ENCODE measurements at places on chromosomes 2 and 18.

DNA sequence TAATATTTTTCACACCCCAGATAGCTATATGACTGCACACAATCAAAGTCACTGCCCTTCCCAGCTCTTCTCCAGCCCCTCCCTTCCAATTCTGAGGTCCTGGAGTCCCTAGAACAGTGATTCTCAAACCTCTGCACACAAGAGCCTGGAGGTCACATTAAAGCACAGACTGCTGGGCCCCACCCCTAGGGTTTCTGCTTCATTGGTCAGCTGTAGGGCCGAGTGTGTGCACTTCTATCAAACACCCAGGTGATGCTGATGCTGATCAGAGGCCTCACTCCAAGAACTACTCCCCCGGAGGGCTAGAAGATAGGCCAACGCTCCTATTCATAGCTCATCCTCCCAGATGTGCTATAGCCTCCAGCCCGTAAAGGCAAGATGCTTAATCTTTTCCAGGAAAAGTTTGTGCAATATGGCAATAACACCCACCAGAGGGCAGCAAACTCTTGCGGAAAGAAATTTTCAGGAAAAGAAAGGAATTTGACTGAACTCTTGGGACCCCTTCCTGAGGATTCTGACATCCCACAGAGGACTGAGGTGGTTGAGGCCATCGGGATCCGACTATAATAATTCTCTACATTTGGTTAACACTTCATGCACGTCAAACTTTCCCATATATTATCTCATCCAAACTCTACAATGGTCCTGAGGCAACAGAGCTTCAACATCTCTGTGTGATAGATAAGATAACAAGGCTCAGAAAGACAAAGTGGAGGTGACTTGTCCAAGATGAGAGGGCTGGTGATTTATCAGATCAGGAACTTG lies 194.2 kb upstream of the PKDCC start:
- DNase-seq: no peak

DNA sequence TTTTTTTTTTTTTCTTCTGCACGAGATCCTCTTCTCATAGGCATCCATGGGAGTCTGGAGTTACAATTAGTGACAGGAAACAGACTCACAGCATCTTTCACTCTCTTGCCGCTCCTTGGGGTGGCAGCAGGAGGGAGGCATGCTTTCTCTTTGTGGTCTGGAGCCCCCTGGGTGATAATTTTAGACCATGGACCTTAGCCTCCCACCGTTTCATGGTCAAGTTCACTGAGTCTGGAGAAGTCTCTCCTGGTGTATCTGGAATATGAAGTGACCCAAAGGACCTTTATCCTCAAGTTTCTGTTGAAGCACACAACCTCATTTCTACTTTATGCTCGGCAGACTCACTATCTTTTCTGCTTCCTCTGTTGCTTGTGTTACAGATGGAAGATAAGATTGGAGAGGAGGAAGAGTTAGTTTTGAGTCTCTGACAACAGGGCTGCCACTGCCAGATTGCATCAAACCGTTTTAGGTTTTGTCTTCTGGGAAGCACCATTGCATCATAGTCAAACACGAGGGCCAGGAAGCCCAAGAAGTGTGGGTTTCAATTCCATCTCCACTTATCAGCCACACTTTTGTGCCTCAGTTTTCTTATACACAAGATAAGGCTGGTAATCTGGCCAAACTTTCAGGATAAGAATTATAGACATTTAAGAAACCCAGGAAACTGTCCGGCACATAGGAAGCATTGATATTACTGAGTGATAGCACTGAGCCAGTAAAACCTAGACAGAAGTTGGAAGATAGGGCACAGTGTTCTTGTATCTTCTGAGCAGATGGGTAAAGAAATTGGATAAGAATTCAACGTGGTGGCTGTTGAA lies 62.3 kb downstream of the ADCYAP1 start:
- no peak for DNase-seq

DNA sequence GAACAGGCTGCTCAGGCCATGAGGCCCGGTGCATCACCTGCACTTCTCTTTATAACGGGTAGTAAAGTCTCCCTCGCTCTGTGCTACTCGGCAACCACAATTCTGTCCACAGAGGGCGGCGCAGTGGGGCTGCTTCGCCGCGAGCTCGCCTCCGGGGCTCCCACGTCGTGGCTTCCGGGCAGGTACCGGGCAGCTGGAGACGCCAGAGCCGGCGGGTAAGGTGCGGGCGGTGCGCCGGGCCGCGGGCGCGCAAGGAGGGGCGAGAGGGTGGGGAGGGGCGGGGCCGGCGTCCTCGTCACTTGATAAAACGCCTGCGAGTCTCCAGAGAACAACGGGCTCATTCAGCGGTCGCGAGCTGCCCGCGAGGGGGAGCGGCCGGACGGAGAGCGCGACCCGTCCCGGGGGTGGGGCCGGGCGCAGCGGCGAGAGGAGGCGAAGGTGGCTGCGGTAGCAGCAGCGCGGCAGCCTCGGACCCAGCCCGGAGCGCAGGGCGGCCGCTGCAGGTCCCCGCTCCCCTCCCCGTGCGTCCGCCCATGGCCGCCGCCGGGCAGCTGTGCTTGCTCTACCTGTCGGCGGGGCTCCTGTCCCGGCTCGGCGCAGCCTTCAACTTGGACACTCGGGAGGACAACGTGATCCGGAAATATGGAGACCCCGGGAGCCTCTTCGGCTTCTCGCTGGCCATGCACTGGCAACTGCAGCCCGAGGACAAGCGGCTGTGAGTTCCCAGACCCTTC lies at the start of gene ITGA6:
ITGA6 (plus strand) TSS at position 331 of the 734 bp plus-strand sequence.
- peak; percentile 68 for DNase-seq

- no peak for DNase-seq
Measured at GRCh38 chr18:32189790-32190189, at the start of gene MEP1B. MEP1B (plus strand) TSS chr18:32190039; CDS start chr18:32190071, 32 bp downstream.

- no peak for DNase-seq
Measured at GRCh38 chr2:204183608-204184007, 247.0 kb downstream of the ICOS start.

DNA sequence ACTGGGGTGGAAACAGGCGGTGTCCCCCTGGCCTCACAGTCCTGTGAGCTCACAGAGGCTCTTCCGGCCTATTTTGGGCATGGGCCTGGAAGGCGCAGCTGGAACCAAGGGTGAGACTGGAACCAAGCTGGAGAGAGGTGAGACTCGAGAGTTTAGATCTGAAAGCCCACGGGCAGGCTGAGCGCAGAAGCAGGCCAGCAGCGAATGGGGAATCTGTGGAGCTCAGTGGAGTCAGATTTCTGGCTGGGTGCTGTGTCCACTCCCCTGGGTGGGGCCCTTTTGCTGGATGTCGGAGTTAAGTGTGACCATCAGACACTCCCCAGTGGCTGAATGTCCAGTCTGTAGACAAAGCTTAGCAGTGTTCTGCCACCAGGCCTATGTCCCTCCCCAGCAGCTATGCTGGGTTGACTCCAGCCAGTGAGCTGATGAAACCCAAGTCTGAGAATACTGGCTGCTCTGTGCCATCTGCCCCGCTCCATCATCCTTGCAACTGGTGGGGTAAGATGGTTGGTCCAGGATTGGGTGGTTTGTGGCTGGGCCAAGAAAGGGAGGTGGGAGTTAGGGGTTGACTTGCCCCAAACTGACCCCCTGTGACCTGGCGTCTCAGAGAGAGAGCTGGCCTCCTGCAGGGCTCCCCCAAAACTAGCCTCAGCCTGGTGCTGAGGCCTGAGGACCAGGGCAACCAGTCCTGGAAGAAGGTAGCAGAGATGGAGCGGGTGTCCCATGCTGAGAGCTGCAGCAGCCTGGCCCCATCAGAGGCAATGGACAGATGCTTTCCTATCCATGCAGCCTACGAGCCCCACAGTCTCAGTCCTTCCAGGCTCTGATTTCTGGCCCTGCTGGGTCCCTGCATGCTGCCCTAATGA lies 34.4 kb downstream of the CYP26B1 start:
- DNase-seq: no peak

DNA sequence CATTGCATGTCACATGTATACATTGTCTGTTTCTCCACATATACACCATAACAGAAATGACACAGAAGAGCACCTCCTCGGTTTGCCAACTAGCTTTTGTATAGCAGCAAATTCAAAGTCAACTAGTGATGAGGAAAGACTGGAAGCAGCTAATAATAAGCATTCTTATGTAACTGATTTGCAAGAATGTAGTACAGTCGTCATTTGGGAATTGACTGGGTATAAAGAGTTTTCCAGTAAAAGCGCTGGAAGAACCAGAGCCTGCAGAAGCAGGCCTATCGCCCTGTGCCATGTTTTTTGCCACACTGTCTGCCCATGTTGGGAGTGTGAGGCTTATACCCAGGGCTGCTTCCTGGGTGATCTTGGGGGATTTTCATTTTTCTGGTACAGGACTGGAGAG lies 310.6 kb downstream of the GBX2 start:
- DNase-seq: no peak

DNA sequence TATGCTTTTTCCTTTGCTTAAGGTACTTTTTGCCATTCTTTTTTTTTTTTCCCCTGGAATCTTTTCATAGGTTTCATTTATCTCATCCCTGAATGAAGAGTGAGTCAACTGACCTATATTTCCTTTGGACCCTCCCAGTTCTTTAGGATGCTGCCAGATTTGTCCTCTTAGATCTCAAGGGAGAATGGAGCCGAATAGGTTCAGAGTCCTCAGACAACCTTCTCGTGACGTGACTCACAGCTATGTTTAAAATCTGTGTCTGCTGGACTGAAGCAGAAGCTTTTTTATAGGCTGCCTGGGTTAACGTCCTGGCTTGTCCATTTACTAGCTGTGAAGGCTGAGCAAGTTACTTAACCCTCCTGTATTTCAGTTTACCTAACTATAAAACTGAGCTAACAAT lies 358.6 kb downstream of the DLGAP1 start:
- DNase-seq: no peak
